ENCODE measurements at places on chromosomes 5 and 9. TPM values are rescaled to one million over a fixed set of nuclear protein-coding genes. Genes with fewer than 3 reads are reported as not detected.
A peak's percentile ranks its signal among the peaks of the same experiment; 100 is the strongest.

DNA sequence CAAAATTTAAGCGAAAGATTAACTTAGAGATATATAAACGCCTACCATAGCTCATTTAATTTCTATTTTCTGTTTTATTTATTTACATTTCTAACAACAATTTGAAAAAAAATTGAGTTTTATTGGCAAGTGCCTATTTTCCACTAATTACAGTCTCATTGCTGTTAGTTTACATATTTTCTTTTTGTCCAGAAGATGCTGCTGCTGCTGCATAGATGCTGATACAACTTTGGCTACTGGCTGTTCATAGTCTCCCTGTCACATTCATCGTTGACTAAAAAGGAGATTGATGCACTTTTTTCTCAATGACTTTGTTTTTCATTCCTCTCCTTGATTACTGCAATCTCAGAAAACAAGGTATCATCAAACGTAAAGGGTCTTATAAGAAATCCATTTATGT lies 235.4 kb downstream of the CDH9 start:
- H3K36me3 ChIP-seq, result no peaks in the 10 kb centered on the region
- no peak overlapping the region for H3K4me3 ChIP-seq
- H3K4me1 ChIP-seq, result no peaks in the 10 kb centered on the region
- no peak overlapping the region for H3K27ac ChIP-seq

The OLFM1 gene
- not detected for total RNA-seq

GRCh38 chr5:72231991-72232703 lies 87.9 kb downstream of the MRPS27 start:
- peaks cover 64% of the 10 kb centered on the region for H3K36me3 ChIP-seq
- H3K4me3 ChIP-seq, result no peak overlapping the region
- H3K27me3 ChIP-seq, result no peaks in the 10 kb centered on the region
- DNase-seq, result no peak

The TIGD6 gene
- 1.2 TPM for total RNA-seq

GRCh38 chr9:75894566-75894965 lies 4.1 kb downstream of the PCSK5 start:
- H3K4me1 ChIP-seq, result peaks cover 48% of the 10 kb centered on the region
- H3K36me3 ChIP-seq, result no peaks in the 10 kb centered on the region
- no peak overlapping the region for H3K4me3 ChIP-seq
- H3K27me3 ChIP-seq, result no peaks in the 10 kb centered on the region
- H3K27ac ChIP-seq, result no peak overlapping the region

- no peak for DNase-seq
- peaks cover 4% of the 10 kb centered on the region for H3K27me3 ChIP-seq
- H3K27ac ChIP-seq, result no peak overlapping the region
- no peaks in the 10 kb centered on the region for H3K4me1 ChIP-seq
- no peaks in the 10 kb centered on the region for H3K36me3 ChIP-seq
- no peak overlapping the region for H3K4me3 ChIP-seq
Observed at GRCh38 chr5:143955141-143955540, 143.2 kb downstream of the HMHB1 start.

The FBP1 gene
- total RNA-seq, result 1.2 TPM

DNA sequence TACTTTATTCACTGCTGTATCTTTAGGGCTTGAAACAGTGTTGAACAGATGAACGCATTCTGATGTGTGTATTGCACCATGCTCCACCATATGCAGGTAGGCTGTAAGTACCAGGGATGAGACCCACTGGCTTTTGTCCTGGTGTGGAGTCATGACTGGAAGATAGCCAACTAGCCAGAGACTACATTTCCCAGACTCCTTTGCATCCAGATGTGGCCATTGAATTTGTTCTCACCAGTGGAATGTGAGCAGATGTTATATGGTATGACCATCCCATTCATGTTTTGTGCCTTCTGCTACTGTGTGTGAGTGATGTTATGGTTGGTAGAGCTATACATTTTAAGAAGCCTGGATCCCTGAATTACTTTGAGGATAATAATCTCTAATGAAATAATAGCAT lies 7.4 kb upstream of the FBXL7 start:
- DNase-seq, result no peak
- H3K27me3 ChIP-seq, result no peaks in the 10 kb centered on the region
- H3K27ac ChIP-seq, result no peak overlapping the region
- no peaks in the 10 kb centered on the region for H3K4me1 ChIP-seq

The MACIR gene
- total RNA-seq, result 8.8 TPM

DNA sequence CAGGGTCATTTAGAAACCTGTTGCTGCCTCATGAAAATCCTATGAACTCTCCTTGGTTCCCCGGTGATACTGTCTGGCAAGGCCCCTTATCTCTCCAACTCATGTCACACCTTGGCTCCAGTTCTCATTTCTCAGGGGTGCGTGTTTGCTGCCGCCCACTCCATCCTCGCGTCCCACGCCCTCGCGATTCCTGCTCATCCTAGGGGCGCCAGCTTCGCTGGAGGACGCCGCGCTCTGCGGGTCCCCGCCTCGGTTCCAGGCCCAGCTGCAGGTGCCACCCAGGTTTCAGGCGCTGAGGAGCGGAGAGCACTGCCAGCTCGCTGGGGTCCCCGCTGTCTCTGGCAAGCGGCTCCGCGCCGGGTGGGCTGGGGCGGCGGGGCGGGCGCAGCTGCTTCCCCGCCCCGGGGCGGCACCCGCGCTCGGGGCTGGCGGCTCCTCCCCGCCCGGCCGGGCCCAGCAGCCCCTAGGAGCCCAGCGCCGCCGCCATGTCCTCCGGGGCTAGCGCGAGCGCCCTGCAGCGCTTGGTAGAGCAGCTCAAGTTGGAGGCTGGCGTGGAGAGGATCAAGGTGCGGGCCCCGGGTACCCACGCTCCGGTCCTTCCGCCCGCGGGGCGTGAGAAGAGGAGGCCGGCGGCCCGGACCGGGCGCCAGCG lies at the start of gene GNG10:
GNG10 (plus strand) TSS at position 456 of the 652 bp plus-strand sequence; CDS start at position 486, 30 bp downstream.
- peaks cover 14% of the 10 kb centered on the region for H3K36me3 ChIP-seq
- peaks cover 33% of the 10 kb centered on the region for H3K4me1 ChIP-seq
- peak within 1 kb of the TSS; percentile 91 for H3K27ac ChIP-seq
- H3K4me3 ChIP-seq, result peak within 1 kb of the TSS; percentile 93

GRCh38 chr9:136994180-136994887 lies 2.0 kb downstream of the CLIC3 start:
- H3K4me3 ChIP-seq, result peak overlapping the region; percentile 86
- peaks cover 41% of the 10 kb centered on the region for H3K4me1 ChIP-seq
- DNase-seq, result no peak
- peaks cover 5% of the 10 kb centered on the region for H3K27me3 ChIP-seq
- H3K36me3 ChIP-seq, result peaks cover 6% of the 10 kb centered on the region
- no peak overlapping the region for H3K27ac ChIP-seq

DNA sequence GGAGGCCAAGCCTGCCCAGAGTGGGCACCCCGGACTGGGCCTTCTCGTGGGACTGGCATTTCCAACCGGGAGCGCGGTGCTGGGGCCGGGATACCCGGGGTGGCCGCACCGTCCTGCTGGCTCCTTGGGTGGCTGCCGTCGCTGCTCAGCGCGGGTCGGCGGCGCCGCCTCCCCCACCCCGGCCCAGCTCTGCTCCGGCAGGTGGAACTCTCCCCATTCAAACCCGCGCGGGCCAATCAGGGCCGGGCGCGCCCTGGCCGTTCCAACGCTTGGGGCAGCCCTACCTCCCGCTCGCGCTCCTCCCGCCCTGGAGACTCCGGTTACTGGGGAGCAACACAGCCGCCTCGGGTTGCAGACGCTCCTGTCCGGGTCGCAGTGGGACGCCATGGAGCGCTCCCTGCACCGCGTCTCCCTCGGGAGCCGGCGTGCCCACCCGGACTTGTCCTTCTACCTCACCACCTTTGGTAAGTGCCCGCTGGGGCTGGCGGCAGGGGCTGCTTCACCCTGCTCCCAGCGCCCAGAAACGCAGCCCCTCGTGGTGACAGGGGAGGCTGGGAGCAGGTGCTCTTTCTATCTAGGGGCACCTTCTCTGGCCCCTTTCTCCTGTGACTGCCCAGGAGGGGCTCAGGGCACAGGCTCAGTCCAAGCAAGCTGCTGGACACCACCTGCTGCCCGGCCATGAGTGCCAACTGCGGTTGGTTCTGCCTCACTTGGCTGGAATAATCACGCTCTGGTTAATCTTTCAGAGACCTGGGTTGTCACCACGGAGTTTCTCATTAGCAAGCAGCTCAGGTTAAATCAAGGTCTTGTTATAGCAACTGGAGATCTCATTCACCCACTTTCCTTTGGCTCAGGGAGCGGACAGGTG lies at the start of gene RGS3:
RGS3 (plus strand) TSS at position 310 of the 868 bp plus-strand sequence; CDS start at position 386, 76 bp downstream.
- H3K4me3 ChIP-seq, result no peak within 1 kb of the TSS
- H3K27ac ChIP-seq, result no peak within 1 kb of the TSS
- no peaks in the 10 kb centered on the region for H3K36me3 ChIP-seq

The CDH9 gene
- total RNA-seq, result not detected

- no peak overlapping the region for H3K27ac ChIP-seq
- peaks cover 10% of the 10 kb centered on the region for H3K36me3 ChIP-seq
- H3K4me3 ChIP-seq, result no peak overlapping the region
- H3K27me3 ChIP-seq, result peaks cover 33% of the 10 kb centered on the region
- H3K4me1 ChIP-seq, result no peaks in the 10 kb centered on the region
- no peak for DNase-seq
Observed at GRCh38 chr5:140802781-140803271, 2.0 kb downstream of the PCDHA3 start.

The PIP5K1B gene
- 0.98 TPM for total RNA-seq

The SLCO4C1 gene
- total RNA-seq, result 0.38 TPM

- no peak overlapping the region for H3K27ac ChIP-seq
- no peaks in the 10 kb centered on the region for H3K36me3 ChIP-seq
- H3K27me3 ChIP-seq, result no peaks in the 10 kb centered on the region
- peaks cover 5% of the 10 kb centered on the region for H3K4me1 ChIP-seq
- no peak for DNase-seq
Observed at GRCh38 chr9:89684912-89685636, 80.3 kb downstream of the GADD45G start.

The PTGDS gene
- total RNA-seq, result not detected

- H3K4me1 ChIP-seq, result no peaks in the 10 kb centered on the region
- no peak overlapping the region for H3K4me3 ChIP-seq
- no peak for DNase-seq
- H3K27ac ChIP-seq, result no peak overlapping the region
Observed at GRCh38 chr9:9631284-9631683, 981.5 kb downstream of the PTPRD start.

DNA sequence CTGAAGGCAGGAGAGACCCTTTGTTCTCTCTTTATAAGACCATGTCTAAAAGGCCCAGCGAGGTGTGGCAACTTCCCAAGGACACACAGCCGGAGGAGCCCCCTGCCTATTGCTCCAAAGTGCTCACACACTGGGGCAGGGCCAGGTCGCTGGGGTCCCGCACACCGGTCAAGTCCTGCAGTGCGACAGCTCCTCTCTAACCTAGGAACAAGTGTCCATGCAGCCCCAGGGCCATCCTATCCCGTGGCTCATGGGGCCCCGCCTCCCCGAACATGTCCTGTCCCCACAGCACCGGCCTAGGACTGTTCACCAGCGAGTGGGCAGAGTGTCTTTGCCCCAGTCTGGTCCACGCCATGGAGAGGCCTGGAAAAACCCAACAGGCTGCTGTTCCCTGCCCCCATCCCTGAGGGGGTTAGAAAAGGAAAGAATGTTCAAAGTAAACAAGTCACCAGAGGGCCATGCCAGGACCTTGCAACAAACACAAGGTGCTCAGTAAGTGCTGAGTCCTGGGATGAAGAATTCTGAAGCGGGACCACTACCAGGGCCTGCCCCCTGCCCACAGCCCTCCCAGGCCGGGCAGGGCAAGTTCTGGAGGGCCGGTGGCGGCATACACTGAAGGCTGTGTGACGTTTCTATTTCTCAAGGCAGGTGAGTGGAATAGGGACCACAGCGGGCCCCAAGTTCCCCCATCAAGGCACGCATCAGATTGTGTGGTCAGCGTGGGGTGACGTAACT lies 938 bp downstream of the NINJ1 start:
- peaks cover 27% of the 10 kb centered on the region for H3K36me3 ChIP-seq
- peak; percentile 86 for DNase-seq
- H3K4me1 ChIP-seq, result peaks cover 62% of the 10 kb centered on the region

The HTR1A gene
- not detected for total RNA-seq

DNA sequence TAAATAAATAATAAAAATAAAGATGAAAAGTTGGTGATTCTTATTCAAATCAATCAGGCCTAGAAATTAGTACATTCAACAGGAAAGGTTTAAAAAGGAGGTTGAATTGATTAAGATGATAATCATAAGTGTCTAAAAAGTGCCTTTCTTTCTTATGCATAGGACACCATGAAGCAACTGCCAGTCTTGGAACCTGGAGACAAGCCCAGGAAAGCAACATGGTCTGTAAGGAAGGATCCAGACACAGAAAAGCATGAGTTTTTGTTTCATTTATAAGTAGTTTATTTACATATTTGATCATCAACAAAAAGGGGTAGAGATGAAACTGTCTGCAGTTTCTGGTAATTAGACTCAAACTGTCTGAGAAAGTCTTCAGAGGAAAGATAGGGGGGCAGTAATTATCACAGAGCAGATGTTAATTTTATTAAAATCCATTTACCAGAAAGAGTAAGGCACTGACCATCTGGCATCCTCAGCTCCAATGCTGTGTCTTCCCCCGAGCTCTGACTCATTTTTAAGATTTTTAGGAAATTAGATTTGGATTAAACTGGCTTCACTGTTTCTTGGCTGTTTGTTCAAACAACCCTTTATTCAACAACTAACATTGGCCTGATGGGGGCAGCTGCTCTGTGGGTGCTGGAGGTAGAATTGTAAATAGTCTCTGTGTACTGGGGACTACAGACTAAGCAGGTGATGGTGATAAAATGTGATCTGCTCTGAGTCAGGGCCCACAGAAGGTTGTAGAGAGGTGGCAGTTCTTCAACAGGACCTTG lies 2.7 kb downstream of the RABEPK start:
- peaks cover 27% of the 10 kb centered on the region for H3K4me1 ChIP-seq
- peaks cover 37% of the 10 kb centered on the region for H3K36me3 ChIP-seq
- no peak for DNase-seq
- peak overlapping the region; percentile 34 for H3K27ac ChIP-seq
- H3K27me3 ChIP-seq, result no peaks in the 10 kb centered on the region
- H3K4me3 ChIP-seq, result no peak overlapping the region

The ARL15 gene
- total RNA-seq, result 6.3 TPM

GRCh38 chr5:6745706-6746222 lies 32.5 kb downstream of the TENT4A start:
- DNase-seq, result no peak
- peaks cover 6% of the 10 kb centered on the region for H3K4me1 ChIP-seq
- no peaks in the 10 kb centered on the region for H3K27me3 ChIP-seq
- H3K4me3 ChIP-seq, result no peak overlapping the region
- no peak overlapping the region for H3K27ac ChIP-seq
- H3K36me3 ChIP-seq, result peaks cover 52% of the 10 kb centered on the region

The OTP gene
- not detected for total RNA-seq

GRCh38 chr5:80962630-80963520 lies 2.7 kb downstream of the RASGRF2 start:
- H3K36me3 ChIP-seq, result peaks cover 6% of the 10 kb centered on the region
- H3K4me1 ChIP-seq, result peaks cover 64% of the 10 kb centered on the region
- no peaks in the 10 kb centered on the region for H3K27me3 ChIP-seq
- H3K4me3 ChIP-seq, result peak overlapping the region; percentile 92

The PAIP2 gene
- total RNA-seq, result 110 TPM

DNA sequence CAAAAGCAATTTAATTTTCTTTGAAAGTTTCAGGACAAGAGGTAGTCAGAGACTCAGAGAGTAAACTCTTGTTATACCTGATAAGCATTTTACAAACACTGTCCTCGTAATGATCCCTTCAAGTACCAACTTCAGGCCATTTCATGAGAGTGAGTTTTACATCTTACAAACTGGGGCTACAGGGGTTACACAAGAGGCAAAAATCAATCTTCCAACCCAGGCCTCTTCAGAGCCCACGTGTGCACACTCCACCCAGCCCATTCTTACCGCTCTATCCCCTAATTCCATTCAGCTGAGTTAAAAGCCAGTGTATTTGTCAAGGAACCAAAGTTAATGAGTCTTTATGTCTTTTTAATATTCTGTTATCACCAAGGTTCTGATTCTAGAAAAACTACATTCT lies 46.5 kb downstream of the PSMB7 start:
- H3K4me1 ChIP-seq, result peaks cover 43% of the 10 kb centered on the region
- DNase-seq, result no peak
- no peaks in the 10 kb centered on the region for H3K27me3 ChIP-seq
- no peak overlapping the region for H3K27ac ChIP-seq
- no peak overlapping the region for H3K4me3 ChIP-seq
